Memory B cell (primary cell): ENCODE measurements at places on chromosomes 13 and 19.

DNA sequence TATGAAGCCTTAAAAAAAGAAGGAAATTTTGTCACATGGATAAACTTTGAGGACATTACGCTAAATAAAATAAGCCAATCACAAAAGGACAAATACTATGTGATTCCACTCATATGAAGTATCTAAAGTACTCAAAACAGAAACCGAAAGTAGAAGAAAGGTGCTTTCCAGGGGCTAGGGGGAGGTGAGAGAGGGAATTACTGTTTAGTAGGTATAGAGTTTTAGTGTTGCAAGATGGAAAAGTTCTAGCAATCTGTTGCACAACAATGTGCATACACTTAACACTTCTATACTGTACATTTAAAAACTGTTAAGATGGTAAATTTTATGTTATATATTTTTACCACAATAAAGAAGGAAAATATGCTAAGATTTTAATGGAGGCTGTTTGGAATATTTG is 83.0 kb downstream of the POLR1D start:
- no peak for DNase-seq

DNA sequence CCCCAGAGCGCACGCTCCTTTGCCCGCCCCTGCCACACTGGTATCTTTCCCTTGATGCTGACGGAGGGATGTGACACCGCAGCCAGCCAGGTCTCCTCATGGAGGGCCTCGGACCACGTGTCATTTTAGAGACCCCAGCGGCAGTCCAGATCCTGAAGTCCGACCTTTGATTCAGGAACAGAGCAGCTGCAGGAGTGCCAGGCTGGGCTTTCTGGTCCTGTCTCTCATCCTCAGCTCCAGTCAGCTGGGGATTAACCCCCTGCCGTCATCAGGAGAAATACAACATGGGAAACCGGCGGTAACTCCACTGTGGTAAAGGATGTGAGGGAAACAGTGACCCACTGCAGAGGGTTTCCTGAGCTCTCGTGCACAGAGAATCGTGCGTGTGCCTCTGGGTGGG is 140.6 kb downstream of the SIPA1L3 start:
- DNase-seq: no peak

DNA sequence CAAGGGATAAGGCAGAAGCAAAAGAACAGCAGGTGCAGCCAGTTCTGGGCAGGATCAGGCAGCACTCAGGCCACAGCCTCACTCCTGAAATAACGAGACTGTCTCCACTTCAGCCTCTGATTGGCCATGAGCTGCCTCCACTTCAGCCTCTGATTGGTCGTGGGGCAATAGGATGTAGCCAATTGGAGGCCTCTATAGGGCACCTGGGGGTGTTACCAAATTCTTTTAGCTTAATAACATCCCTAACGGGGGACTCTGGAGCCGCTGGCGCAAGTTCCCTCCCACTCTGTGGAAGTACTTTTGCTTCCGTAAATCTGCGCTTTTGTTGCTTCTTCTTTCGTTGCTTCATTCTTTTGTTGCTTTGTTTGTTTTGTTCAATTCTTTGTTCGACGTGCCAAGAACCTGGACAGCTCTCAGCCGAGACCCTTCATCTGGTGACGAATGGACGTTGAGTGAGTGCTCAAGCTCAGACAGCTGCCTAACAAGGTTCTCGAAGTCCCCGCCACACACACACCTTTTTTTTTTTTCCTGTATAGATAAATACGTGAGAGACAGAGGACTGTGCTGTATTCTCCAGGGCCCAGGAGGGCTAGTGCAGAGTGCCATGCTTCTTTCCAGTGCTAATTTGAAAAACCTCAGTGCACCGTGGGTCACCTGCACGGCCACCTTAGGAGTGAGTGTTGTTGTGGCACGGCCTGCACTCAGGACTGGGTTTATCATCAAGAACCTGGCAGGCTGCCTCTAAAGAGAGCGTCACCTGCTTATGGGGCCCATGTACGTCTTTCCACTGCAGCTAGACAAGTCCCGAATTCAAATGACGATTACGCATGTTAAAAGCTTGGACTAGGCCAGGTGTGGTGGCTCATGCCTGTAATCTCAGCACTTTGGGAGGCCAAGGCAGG is 32.0 kb upstream of the TUBGCP3 start:
- no peak for DNase-seq

DNA sequence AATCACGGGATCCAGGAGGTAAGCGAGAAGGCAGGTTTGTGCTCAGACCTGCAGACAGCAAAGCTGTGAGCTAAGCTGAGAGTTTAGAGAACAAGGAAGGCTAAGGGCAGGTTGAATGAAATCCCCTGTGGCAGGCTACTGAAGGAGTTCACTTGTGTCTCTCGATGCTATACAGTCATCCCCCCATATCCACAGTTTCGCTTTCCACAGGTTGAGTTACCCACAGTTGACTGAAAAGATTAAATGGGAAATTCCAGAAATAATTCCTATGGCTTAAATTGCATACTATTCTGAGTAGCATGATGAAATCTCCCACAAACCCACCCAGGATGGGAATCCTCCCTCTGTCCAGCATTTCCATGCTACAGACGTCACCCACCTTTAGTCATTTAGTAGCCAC is 49.6 kb downstream of the ABCC4 start:
- no peak for DNase-seq

DNA sequence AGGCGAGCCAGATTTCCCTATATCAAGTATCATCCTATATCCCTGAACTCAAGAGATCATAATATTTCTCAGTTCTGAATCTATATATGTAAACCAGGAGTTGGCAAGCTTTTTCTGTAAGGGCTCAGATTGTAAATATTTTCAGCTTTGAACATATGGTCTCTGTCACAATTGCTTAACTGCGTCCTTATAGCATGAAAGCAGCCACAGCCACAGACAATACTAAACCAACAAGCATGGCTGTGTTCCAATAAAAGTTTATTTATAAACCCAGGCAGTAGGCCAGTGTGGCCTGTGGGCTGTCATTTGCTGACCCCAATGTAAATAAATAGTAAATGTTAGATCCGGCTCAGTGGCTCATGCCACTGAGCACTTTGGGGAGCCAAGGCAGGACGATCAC is 12.2 kb upstream of the MYH14 start:
- no peak for DNase-seq

- no peak for DNase-seq
Observed at GRCh38 chr19:38221919-38222830, 1.8 kb downstream of the DPF1 start.

DNA sequence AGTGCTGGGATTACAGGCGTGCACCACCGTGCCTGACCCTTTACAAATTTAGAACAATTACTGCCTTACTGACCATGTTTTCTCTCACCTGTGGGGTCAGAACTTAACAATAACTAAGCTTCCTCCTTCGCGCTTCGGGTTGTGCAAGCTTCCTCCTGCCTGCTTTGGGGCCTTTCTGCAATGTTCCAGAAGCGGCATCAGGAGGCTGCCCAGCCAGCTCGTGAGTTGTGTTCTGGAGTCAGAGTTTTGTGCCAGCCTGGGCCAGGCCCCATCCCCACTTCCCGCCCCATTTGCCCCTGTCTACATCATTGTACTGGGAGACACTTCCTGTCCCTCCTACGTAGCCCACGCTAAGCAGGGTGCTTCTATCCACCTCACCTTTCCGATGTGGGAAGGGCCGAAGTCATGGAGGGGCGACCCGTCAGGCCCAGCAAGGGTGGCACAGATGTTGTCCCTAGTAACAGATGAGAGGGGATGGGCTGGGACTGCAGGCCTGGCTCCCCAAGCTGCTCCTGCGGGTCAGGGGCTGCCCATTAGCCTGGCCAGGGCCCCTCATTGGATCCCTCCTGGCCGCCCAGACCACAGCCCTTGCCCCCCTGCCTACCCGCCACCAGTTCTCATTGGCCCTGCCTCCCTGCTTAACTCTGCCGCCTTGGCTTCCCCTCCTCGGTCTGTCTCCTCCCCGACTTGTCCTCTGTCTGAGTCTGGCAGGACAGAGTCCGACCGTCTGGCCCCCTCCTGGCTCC is 13.4 kb downstream of the UHRF1 start:
- no peak for DNase-seq

GRCh38 chr13:22926748-22927400 is 253.9 kb upstream of the SGCG start:
- no peak for DNase-seq

DNA sequence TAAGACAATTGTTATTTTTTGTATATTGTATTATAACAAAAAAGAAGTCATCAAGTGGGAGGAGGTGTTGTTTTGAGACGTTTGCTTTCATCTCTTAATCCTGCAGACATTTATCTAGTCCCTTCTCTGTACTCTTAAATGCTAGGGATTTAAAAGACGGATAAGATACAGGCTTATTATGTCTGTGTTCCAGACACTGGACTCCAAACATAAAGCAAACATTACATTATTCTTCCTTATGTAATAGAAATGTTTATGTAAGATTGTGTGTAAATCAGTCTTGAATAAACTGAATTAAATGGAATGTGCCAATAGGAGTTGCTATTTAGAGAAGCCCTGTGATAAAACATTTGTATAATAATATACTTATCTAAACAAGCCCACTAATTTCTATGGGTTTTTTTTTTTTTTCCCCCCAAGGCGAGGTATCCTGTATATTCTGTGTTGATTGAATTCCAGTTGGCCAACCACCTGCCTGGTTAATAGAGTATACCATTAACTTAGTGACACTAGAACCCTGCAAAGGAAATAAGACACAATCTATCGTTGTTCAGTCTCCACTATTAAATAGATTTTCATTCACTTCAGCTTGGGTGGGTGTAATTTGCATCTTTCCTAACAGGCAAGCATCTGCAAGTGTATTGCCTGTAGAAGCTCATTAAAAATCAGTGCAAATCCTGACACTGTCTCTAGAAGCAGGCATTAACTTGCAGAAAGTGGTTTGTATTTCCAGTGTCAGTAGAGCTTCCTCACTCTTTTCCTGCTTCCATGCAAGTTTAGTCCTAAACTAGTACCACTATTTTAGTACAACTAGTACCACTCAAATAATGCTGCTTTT is 69.0 kb downstream of the LRCH1 start:
- no peak for DNase-seq

DNA sequence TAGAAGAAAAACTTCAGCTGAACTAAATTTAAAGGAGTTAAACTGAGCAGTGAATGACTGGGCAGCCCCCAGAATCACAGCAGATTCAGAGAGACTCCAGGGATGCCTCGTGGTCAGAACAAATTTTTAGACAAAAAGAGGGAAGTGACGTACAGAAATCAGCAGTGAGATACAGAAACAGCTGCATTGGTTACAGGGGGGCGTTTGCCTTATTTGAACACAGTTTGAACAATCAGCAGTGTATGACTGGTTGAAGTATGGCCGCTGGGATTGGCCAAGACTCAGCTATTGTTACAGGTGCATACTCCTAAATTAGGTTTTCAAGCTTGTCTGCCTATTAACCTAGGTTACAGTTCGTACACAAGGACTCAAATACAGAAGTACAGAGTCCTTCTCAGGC is 2.2 kb upstream of the SPRYD7 start:
- peak; percentile 41 for DNase-seq

GRCh38 chr13:19882231-19882630 is 18.8 kb upstream of the ZMYM5 start:
- DNase-seq: no peak

DNA sequence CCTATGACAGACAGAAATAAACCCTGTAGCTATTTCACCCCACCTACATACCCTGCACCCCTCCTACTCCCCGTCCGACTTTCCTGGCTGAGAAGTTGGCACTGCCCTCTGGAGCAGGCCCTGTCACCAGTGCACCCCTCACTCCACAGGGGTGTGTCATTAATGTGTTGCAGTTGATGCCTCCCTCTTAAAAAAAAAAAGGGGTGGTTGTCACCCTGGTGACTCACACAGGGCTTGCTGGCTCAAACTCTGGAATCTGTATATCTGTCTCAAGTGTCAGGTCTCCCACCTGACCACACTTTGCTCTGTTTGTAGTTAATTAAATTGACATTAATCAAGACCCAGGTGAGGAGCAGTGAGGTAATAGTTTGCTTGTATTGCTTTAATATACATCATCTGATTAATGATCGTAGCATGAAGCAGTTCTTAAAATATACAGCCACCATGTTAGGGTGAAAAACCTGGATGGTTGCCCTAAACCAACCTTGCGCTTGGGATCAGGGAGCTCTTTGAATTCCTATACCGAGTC is 2.0 kb upstream of the GATAD2A start:
- DNase-seq: no peak

DNA sequence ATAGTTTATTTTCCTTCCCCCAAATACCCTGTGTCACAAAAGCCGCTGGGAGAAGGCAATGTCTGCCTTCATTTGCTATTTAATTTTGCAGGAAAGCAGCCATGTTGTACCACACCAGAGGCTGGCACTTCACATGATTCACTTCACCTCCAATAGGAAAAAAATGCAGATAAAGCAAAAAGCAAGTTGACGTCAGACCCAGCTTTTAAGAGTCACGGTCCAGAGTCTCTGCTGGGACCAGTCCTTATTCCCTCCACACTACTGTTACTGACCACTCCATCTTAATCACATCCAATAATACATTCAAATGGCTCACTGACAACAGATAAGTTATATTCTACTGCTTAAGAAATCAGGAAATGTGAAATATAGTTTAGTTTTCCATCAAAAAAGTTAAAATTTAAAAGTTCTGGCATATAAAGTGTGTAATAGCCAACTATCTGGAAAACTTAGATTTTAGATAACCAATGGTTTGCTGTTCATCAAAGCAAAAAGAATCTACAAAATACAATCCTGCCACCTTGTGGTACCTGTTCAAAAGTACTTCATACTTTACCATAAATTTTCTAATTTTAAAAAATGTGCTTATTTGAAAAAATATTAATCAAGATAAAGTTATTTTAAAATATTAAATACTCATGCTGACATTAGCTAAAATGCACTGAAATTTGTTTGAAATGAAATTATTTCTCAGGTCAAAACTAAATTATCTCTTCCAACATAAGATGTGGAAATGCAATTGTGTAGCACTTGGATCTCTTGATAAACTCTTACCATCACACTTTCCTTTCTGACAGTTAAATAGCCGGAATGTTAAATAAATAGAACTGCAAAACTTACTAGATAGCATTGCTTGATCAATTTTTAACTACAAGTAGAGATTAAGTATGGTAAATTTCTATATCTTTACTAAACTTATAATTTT is 97.3 kb downstream of the SERP2 start:
- no peak for DNase-seq

GRCh38 chr13:38301236-38301635 is 48.4 kb upstream of the UFM1 start:
- no peak for DNase-seq

- DNase-seq: no peak
Observed at GRCh38 chr19:38015216-38015615, 108.2 kb downstream of the SIPA1L3 start.

- DNase-seq: no peak
Observed at GRCh38 chr13:42101821-42102585, 53.6 kb downstream of the DGKH start.
